ENCODE measurements at places on chromosomes 4 and X.
A peak's percentile ranks its signal among the peaks of the same experiment; 100 is the strongest.

- DNase-seq: no peak
Measured at GRCh38 chr4:165630671-165631070, 242.4 kb upstream of the TLL1 start.

GRCh38 chrX:47384502-47384901 is 14.1 kb downstream of the ZNF157 start:
- DNase-seq: peak; percentile 72

- DNase-seq: no peak
Measured at GRCh38 chr4:82491251-82491960, 61.0 kb downstream of the ENOPH1 start.

DNA sequence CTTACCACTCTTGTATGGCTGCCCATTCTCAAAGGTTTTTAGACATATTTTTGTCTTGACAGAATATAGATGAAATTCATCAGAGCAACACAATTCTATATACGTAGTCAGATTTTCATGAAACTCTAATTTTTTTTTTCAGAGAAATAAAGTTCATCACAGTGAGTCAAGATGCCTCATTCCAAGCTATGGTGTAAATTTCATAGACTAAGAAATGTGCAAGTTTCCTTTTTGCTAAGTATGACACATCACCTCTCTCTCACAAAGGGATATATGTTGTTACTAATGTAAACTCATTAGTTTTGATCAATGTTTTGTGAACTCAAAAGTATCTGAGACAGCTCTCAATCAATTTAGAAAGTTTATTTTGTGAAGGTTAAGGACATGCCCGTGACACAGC is 60.4 kb upstream of the ATXN3L start:
- no peak for DNase-seq

DNA sequence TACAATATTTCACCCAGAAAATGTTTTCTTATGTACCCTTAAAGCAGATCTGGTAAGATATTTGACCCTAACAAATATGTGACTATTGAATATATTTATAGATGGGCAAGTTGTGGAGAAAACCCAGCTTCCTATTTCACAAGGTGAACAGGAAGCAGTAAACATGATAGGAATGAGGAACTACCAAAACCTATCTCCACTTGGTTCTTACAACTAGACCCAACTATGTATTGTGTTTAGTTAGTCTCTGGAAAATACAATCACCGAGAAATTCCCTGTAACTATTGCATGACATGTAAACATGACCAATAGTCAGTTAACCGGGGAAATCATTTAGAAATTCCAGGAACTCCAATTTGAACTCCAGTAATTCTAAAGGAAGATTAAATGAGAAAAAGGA is 8.4 kb upstream of the RXFP1 start:
- DNase-seq: no peak
